Tongue (tissue), 3 donors: ENCODE measurements at places on chromosomes 16 and 17.

DNA sequence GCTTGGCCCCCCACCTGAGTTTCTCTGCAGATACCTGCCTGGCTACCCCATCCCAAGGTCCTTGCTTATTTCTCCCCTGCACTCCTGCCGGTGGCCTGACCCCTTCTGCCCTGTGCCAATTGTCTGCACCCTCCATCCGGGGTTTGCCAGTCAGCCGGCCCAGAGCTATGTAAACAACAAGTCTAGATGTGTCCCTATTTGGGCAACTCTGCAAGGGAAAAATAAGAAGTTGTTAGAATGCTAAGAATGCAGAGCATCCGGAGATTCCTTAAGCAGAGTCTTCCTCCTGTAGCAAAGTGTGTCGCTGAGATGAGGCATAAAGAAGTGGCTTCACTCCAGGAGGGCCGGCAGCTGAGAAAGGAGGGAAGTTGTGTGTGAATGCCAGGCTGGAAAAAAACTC, 46.6 kb downstream of the RGS9 start:
- no peak for DNase-seq

DNA sequence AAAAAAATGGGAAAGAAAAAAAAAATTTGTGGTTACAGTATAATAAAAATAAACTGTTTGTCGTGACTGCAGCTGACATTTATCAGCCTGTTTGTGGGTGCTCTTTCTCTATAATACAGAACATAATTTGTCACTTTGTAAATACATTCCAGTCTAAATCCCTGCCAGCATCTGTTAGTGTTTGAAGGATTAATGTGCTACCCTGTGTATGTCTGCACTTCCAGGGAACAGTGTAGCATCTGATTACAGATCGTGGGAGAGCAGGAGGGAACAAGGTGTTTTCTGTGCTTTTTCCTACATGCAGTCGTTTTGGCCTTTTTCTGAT, 265.1 kb downstream of the WWOX start:
- peak; percentile 13 for DNase-seq

- DNase-seq: no peak
Measured at GRCh38 chr17:1067282-1067956, 70.5 kb downstream of the TIMM22 start.

DNA sequence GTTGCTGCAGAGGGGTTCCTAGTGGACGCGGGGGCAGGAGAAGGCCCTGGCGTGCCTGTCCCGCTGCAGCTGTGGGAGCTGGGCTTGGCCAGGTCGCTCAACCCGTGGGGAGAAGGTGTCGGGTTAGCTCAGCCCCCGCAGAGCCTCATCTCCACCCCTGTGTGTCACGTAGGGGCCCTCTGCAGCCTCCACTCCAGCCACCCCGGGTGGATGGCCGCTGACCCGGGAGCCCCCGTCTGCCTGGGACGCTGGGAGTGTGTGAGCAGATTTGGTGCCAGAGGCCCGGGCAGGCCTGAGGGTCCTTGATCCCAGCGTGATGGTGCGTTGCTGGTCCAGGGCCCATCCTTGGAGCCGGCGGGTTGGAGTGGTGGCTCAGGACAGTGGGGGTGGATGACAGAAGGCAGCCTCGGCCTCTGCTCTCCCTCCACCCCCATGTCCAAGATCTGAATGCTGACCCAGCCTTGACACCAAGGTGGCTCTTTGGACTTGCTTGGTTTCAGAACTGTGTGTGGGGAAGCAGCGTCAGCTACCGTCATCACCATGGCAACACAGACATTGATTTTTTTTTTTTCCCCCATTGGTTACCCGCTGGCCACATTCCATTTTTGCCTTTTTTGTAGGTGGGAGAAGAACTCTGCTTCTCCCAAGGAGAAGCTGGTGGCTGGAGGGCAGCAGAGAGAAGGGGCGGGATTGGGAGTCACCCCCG, 35.7 kb downstream of the BAIAP2 start:
- no peak for DNase-seq

- DNase-seq: no peak
Measured at GRCh38 chr16:1100084-1100800, 4.2 kb upstream of the C1QTNF8 start.

- no peak for DNase-seq
Measured at GRCh38 chr17:70786081-70786480, 616.7 kb downstream of the KCNJ2 start.

GRCh38 chr17:69450918-69451317, 36.4 kb downstream of the MAP2K6 start:
- no peak for DNase-seq

DNA sequence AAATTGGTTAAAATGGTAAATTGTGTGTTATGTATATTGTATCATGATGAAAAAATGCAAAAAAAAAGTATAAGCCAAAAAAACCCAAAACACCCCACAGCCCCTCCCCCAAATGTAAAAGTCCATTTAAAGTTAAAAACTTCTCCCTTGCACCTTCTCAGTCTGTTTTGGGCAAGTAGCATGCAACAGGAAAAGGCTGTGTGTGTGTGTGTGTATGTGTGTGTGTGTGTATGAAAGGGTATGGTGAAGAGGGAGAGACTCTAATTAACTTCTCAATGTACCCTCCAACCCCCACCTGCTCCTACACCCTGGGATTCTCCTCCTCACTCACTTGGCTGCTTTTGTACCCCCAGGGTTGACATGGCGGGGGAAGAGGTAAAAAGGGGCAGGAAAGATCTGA, 9.2 kb upstream of the GGT6 start:
- no peak for DNase-seq

- DNase-seq: no peak
Measured at GRCh38 chr17:79251824-79252223, 177.2 kb downstream of the ENGASE start.

DNA sequence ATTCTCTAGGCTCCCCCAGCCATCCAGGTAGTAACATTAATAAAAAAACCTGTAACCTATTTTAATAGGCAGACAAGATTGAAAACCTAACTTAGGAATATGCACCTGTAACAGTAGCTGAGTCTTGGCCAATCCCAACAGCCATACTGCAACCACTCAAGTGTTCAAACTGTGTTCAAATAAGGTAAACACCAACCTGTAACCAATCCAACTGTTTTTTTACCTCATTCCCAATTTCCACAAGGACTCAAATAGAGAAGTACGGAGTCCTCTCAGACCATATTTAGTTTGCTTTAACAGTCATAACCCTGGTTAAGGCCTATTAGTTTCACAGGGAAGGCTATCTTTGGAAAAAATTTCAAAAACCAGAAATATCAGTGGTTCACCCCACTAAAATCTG, 40.4 kb upstream of the NOS2 start:
- no peak for DNase-seq

GRCh38 chr17:81183807-81184206, 17.8 kb upstream of the AATK start:
- DNase-seq: no peak

- no peak for DNase-seq
Measured at GRCh38 chr17:33014751-33015150, 23.1 kb downstream of the SPACA3 start.

DNA sequence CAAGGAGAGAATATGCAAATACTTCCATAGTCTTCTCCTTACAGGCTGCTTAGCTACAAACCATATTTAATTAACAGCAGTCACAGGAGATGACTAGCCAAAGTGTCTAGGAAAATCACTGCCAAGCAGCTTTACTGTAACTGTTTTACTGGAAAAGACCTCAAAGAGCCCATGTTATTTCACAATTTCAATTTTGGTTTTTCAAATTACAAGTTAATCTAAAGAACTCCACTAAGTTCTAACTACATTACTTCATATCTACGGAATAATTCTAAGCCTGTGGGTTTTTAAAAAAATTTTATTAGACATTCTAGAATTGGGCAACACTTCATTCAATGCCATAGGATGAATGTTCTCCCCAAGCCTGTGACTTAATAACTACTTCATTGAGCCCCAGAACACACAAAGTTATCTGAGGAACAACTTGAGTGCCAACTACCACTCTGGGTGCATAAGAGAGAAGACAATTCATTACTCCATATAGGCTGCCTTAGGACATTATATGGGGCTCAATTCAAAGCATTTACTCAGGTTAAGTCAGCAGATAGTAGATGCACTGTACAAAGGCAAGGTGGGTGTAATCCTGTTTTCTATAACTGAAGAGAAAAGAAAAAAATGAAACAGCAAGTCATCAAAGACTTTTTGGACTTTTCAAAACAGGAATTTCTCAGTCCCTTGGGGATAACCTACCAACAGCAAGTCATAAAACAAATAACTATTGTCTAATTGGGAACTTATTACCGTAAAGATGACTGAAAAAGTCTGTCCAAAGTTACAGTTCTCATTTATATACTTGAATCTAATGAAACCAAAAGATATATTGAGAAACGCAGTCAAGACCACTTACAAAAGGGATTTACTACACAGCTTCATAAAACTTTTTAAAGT, 33.0 kb downstream of the STAT3 start:
- DNase-seq: no peak

- DNase-seq: no peak
Measured at GRCh38 chr17:67055041-67055443, 10.7 kb downstream of the CACNG1 start.

DNA sequence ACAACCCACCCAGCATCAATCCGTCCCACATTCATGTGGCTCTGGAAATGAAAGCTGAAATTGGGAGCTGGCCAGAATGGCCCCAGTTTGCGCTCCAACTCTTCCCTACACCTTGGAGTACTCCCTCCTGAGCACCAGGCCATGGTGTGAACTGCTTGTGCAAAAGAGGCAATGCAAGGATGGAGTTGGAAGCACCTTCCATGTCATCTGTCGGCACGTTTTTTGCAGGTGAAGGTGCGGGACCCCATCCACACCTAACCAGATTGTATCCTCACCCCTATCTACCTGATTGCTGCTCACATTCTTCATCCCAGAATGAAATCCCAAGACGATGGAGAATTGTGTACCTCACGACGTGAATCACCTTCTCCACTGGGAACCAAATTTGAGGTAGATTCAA, 136.6 kb upstream of the WSB1 start:
- DNase-seq: no peak

- DNase-seq: no peak
Measured at GRCh38 chr17:6780001-6780400, 4.0 kb downstream of the FBXO39 start.

DNA sequence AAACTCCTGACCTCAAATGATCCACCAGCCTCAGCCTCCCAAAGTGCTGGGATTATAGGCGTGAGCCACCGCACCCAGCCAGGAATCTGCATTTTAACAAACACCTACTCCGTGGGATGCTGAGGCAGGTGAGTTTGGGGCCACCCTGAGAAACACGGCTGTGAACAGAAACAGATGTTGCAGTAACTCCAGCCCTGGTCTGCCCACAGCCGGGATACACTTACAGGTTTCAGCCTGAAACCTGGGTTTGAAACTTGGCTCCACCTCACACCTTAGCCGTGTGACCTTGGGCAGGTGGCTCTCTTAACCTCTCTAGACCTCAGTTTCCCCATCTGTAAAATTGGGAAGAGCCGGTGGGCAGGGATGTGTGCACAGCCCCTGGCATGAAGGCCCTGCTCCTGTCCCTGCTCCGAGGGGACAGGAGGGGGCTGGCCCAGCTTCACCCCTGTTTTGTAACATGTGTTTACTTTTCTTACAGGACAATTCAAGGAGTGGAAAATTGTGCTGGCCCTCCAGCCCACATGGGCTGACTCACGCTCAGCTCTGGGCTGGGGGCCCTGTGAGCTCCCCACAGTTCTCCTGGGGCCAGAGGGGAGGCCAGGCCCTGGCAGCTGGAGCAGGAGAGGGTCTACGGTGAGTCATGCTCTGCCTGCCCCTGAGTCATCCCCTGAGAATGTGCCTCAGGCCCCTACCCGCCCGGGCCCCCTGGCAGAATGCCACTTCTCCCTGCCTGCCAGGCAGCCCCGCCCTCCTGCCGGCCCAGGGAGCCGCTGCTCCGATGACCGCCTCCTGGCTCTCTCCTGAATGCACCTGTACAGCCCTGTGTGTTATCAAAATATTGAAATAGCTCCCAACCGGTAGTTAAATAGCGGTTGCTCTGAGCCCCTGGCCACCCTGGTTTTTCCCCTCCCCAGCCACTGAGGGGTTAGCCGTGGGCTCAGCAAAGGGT, 7.7 kb upstream of the PPL start:
- peak; percentile 93 for DNase-seq

DNA sequence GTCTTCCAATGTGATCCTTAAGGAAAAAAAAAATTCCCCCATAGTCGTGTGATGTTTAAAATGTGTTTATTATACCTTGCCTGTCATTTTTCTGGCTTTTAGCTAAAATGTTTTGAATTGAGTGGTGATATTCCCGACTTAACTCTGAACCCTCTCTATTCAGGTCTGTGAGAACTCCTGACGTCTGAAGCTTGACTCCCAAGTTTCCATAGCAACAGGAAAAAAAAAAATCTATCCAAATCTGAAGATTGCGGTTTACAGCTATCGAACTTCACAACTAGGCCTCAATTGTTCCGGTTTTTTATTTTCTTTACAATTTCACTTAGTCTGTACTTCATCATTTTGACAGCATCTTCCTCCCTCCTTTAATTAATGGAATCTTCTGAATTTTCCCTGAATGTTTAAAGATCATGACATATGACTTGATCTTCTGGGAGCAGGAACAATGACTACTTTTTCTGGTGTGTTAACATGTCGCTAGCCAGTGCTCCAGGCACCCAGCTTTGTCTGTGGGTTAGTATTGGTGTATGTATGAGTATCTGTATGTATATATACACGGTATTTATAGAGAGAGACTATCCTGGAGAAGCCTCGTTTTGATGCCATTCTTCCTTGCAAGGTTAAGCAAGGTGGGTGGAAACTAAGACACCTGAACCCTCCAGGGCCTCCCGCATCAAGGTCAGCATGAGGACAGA, 12.8 kb upstream of the HSBP1 start:
- peak; percentile 32 for DNase-seq
